GM10248 (cell line): ENCODE measurements at places on chromosomes 16 and 17.

DNA sequence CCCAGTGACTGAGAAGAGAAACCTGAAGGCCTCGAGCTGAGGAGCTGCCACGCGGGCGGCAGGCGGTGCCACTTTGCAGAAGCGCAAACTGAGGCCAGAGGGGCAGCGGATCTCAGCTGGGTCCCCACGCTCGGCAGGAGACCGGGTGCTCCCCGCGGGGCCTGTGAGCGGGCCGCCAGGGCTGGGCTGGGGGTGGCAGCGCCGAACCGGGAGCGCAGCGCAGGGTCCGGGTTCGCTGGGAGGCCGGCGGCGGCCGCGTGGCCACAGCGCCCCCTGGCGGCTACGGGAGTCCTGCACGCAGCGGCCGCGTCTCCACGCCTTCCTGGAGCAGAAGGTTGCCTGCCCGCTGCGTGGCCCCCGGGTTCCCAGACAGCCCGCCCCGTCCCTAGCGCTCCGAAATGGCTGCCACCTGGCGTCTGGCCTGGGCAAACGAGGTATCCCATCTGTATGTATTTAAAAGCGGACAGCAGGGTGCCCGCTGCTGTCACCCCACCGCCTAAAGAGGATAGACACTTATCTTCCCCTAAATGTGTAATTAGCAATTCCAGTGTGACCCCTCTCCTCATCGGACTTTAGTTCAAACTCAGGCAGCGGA lies 96.1 kb upstream of the CDH5 start:
- peak; percentile 87 for DNase-seq

DNA sequence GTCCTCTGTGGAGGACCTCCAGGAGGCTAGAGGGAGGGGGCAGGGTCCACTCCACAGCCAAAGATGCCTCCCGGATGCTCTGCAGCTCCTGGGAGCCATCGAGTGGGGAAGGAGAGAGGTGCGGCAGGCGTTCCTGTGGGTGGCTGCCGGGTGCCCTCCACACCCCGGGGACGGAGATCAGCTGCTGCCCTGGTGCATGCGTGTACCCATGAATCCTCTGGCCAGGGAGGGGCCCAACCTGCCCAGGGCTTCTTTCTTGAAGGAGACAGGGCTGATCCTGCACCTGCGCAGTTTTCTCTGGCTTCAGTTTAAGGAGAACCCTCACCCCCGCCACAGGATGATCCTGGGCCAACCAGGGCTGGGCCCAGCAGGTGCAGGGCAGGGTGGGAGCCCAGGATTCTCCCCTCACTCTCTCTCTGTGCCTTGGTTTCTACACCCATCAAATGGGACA lies 33.5 kb upstream of the DOC2B start:
- no peak for DNase-seq

- no peak for DNase-seq
These were observed 93.9 kb downstream of the RGS9 start for GRCh38 chr17:65231086-65231485.

DNA sequence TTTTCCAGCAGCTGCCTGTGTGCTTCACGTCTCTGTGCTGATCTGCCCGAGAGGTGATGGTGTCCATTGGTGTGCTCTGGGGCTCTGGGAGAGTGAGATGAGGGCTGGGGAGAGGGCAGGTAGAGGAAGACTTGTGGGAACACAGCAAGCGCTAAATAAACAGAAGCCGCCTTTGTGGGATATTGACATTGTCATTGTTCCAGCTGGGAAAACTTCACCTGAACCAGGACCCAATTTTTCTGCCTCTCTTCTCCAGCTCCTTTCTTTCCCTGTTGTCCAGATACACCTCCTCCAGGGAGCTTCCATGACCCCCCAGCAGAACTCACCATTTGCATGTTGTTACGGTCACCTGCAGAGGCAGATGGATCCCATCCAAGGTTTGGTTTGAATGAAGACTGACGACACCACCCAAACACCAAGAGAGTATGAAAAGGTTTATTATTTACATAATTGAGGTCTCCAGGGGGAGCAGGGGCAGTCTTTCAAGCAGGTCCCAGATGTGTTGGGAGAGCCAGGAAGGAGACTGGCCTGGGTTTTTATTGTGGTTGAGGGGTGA lies 3.6 kb upstream of the ITGA3 start:
- no peak for DNase-seq

DNA sequence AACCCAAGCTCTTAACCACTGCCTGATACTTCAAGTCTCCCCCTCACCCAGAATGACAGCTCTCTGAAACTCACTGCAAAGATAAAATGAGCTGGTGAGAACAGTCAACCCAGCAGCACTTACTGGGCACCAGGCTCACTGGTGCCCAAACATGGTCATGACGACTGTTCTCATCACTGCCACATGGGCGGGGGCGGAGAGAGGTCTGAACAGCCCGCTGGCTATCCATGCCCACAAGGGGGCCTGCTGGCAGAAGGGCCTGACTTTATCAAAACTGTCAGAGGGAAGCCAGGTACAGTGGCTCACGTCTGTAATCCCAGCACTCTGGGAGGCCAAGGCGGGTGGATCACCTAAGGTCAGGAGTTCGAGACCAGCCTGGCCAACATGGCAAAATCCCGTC lies 4.0 kb downstream of the MYBBP1A start:
- no peak for DNase-seq

DNA sequence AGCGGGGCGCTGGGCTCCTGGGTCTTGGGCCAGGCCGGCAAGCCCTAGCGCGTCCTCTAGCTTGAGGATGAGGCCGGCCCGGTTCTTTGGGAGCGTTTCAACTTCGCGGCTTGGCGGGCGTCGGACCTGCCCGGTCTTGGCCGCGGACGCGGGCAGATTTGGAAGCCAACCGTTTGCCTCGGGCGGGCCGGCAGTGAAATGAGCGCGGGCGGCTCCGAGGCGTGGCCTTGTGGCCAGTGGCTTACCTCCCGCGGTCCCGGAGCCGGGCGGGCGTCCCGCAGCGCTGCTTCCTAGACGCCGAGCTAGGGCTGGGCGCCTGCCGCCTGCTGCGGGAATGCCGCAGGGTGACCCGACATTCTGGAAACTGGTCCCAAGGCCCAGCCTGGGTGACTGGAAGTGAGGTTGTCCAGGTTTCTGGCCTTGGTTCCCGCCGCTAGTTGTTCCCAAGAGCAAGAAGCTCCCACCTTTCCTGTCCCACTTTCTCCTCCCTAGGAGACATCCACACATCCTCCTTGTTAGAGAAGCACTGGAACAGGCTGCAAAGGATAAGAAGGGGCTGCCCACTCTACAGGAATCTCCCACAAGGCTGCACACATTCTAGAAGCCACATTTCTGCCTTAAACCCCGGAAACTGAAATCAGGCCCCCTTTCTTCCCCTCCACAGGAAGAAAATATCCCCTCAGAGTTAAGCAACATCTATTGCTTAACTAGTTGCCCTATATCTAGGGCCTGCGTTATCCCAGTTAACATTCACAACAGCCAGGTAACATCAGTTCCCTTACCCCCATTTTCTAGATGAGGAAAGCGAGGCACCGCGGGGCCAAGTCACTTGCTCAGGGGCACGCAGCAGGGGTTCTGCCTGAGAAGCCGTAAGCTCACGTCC lies 4.5 kb upstream of the CBX8 start:
- no peak for DNase-seq

- DNase-seq = no peak
These were observed 157.4 kb upstream of the CHMP6 start for GRCh38 chr17:80833952-80834892.

GRCh38 chr17:77212081-77212832 lies 71.5 kb downstream of the SEC14L1 start:
- peak; percentile 89 for DNase-seq

DNA sequence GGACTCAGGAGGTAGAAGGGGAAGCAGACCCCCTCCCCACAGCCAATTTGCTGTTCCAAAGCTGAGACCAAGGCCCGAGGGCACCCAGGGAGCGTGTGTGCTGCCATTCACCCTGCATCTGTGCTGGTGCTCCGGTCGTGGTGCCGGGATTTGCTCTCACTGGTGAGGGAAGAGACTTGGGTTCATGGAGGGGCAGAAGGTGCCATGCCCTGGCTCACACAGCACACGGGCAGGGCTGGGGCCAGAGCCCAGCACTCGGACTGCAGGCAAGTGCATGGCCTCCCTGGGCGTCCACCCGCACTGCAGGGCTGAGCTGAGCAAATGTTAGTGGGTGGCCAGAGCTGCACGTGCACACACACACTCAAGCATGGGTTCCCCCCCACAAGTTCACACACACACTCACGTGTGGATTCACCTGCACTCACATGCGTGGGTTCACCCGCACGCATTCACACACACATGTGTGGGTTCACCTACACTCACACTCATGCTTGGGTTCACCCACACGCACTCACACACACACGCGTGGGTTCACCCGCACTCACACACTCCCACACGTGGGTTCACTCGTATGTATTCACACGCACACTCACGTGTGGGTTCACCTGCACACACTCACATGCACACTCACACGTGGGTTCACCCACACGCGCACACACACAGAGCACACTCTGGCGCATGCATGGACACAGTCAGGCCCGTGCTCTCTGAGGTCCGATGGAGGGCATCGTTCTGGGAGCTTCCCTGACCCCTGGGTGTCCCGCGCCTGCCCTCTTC lies 57.0 kb upstream of the CBFA2T3 start:
- no peak for DNase-seq

DNA sequence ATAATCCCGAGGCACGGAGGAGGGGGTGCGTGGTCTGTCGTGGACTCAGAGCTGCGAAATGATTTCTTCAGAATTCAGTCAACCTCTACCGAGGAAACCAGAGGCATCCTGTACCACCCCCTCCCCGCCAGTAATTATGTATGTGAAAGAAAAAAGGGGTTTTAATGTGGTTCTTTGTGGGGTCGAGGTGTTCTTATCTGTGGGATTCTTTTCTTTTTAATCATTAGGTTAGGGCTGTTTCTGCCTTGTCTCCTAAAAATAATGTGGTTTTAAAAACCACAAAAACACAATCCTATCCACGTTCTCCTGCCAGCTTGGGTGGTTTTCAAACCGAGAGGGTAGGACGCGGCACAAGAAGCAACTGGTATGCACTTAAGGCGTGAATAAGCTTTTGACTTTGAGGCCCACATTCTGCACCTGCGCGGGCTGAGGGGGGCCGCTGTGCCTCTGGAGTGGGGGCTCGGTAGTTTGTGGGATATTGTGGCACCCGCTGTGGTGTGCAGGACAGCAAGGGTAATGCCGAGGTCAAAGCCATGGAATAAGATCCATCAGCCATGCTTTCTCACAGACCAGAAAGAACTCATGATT lies 1.0 kb downstream of the SLC47A1 start:
- DNase-seq = no peak

DNA sequence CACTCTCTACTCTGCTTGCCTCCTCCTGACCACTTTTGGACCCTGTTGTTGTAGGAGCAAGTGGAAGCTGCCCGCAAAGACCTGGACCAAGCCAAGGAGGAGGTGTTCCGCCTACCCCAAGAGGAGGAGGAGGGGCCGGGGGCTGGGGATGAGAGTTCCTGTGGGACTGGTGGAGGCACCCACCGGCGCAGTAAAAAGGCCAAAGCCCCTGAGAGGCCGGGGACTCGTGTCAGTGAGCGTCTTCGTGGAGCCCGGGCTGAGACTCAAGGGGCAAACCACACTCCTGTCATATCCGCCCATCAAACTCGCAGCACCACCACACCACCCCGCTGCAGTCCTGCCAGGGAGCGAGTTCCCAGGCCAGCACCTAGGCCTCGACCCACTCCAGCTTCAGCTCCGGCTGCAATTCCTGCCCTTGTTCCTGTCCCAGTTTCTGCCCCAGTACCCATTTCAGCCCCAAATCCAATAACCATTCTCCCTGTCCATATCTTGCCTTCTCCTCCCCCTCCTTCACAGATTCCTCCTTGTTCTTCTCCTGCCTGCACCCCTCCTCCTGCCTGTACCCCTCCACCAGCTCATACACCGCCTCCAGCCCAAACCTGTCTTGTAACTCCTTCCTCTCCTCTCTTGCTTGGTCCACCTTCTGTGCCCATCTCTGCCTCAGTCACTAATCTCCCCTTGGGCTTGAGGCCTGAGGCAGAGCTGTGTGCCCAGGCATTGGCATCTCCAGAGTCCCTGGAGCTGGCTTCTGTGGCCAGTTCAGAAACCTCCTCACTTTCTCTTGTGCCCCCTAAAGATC lies 11.0 kb upstream of the PHKG2 start:
- DNase-seq = no peak

GRCh38 chr16:65120831-65121721 lies 787 bp downstream of the CDH11 start:
- DNase-seq = peak; percentile 7

- no peak for DNase-seq
These were observed 75.2 kb downstream of the MYH11 start for GRCh38 chr16:15781650-15782049.

DNA sequence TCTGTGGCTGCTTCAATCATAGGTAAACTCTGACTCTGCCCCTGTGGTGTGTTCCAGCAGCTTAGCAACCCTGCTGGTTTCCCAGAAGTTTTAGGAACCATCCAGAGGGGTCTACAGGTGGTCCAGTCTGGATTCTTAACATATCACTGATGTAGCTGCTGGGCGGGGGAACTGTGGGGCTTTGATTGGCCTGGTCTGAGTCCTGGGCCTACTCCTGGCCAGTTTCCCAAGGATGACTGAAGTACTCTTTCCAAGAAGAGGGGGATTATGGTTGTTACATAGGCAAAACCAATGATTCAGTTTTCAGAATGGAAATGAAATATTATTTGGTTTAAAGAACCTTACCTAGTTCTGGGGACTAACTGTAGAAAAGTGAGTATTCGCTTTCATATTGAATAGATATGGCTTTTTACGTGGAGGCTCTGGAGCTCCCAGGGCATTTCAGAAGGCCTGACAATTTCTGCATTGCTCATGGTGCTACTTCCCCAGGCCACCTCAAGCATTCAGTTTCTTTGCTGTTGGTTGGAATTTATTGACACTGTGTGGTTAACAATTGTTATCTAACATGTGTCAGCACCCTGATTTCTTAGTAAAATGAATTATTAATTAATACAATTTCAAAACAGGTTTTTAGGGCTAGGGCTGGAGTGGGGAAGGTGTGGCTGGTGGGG lies 38.4 kb downstream of the EPN2 start:
- no peak for DNase-seq

GRCh38 chr17:31390748-31391495 lies 553 bp upstream of the RAB11FIP4 start:
- DNase-seq = no peak

DNA sequence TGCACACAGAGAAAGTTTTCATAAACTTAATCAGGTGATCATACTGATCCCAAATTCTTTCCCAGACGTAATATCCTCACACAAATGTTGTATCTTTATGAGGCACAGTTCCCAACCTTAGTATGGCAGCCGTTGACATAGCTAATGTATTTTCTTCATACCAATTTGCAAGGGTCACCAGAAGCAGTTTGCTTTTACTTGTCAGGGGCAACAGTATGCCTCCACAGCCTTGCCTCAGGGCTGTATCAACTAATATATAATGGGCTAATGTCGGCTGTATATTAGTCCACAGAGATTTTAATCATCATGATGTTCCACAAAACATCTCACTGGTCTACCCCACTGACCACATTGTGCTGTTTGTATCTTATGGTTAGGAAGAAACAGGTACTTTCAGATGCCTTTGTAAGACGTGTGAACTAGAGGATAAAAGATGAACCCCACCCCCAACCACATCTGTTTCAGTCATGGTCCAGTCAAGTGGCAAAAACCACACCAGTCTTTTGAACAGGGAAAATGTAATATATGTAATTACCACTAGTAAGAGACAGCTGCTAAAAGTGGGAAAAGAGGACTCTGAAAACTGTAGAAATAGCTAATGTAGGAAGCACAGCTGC lies 55.2 kb downstream of the GAN start:
- DNase-seq = no peak

GRCh38 chr16:31213342-31213741 lies 577 bp upstream of the TRIM72 start:
- no peak for DNase-seq
